ENCODE measurements at places on chromosomes 16 and 17.

- DNase-seq = no peak
Observed at GRCh38 chr16:353404-354290, 1.1 kb upstream of the AXIN1 start.

- peak; percentile 62 for DNase-seq
Observed at GRCh38 chr17:63696381-63696961, 3.5 kb downstream of the LIMD2 start.

- no peak for DNase-seq
Observed at GRCh38 chr17:56810343-56810742, 23.4 kb downstream of the C17orf67 start.

GRCh38 chr17:32349503-32349853 lies 479 bp upstream of the ZNF207 start:
- no peak for DNase-seq

GRCh38 chr16:13915033-13915635 lies 4.8 kb upstream of the ERCC4 start:
- no peak for DNase-seq

- no peak for DNase-seq
Observed at GRCh38 chr17:74523308-74523707, 8.0 kb downstream of the CD300LB start.

- peak; percentile 85 for DNase-seq
Observed at GRCh38 chr16:3022208-3022683, 1.5 kb downstream of the HCFC1R1 start.

- peak; percentile 72 for DNase-seq
Observed at GRCh38 chr16:1300664-1301476, 8.6 kb upstream of the UBE2I start.

DNA sequence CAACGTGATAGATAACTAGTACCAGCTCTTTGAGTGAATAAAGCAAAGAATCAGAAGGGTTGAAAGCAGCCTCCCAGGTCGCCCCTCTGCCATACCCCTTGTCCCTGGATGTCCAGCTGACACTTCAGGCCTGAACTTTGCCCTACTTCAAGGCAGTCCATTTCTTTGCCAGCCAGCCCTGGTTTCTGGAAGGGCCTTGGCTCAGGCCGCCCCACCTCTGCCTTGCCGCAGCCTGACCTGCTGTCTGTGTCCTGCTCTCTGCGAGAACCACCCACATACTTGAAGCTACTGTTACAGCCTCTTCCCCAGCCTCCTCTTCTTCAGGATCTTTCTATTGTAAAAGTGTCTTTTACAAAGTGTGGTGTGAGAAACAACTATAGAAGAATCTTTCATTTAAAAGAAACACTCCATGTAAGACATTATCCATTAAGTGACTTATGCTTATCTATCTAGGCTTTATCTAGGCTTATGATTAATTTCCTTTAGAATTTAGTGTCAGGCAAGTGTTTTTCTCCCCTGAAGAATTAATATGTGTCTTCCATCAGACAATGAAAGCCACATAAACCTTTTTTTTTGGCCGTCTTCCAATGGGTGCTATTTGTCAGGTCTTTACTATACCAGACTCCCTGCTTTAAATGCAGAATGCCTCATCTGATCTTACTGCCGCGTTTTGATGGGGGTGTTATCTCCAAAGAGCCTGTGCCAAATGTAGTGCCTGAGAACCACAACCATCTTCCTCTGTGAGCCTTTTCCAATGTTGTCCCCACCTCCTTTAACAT lies 133.9 kb downstream of the SOCS1 start:
- no peak for DNase-seq

- no peak for DNase-seq
Observed at GRCh38 chr16:35305476-35305875, 1846.1 kb downstream of the TP53TG3F start.

Measured in activated CD4-positive, alpha-beta T cell treated with anti-CD3 and anti-CD28 coated beads, Interleukin-2, amount 50 U/mL, for 16 hours (primary cell).